ENCODE measurements at places on chromosomes 6 and 20. TPM values are rescaled to one million over a fixed set of nuclear protein-coding genes. Genes with fewer than 3 reads are reported as not detected.

GRCh38 chr6:129099696-129100095, 216.8 kb downstream of the LAMA2 start:
- no peaks in the 10 kb centered on the region for H3K4me1 ChIP-seq
- no peaks in the 10 kb centered on the region for H3K36me3 ChIP-seq
- H3K27ac ChIP-seq, result no peak overlapping the region
- no peaks in the 10 kb centered on the region for H3K27me3 ChIP-seq
- no peak overlapping the region for H3K4me3 ChIP-seq

GRCh38 chr6:12313306-12313991, 23.3 kb downstream of the EDN1 start:
- peak overlapping the region; percentile 57 for H3K27ac ChIP-seq
- H3K36me3 ChIP-seq, result no peaks in the 10 kb centered on the region
- no peaks in the 10 kb centered on the region for H3K27me3 ChIP-seq
- no peak for DNase-seq
- peaks cover 3% of the 10 kb centered on the region for H3K4me1 ChIP-seq

OTOR gene
- not detected for total RNA-seq

PMEPA1 gene
- total RNA-seq, result 188 TPM
